ENCODE measurements at places on chromosomes 3 and 15.

GRCh38 chr15:79167776-79168175, 77.2 kb upstream of the RASGRF1 start:
- no peak for DNase-seq

GRCh38 chr15:28021281-28022039, 77.7 kb downstream of the OCA2 start:
- peak; percentile 10 for DNase-seq

GRCh38 chr3:23807424-23808015, 1.8 kb downstream of the UBE2E1 start:
- no peak for DNase-seq

DNA sequence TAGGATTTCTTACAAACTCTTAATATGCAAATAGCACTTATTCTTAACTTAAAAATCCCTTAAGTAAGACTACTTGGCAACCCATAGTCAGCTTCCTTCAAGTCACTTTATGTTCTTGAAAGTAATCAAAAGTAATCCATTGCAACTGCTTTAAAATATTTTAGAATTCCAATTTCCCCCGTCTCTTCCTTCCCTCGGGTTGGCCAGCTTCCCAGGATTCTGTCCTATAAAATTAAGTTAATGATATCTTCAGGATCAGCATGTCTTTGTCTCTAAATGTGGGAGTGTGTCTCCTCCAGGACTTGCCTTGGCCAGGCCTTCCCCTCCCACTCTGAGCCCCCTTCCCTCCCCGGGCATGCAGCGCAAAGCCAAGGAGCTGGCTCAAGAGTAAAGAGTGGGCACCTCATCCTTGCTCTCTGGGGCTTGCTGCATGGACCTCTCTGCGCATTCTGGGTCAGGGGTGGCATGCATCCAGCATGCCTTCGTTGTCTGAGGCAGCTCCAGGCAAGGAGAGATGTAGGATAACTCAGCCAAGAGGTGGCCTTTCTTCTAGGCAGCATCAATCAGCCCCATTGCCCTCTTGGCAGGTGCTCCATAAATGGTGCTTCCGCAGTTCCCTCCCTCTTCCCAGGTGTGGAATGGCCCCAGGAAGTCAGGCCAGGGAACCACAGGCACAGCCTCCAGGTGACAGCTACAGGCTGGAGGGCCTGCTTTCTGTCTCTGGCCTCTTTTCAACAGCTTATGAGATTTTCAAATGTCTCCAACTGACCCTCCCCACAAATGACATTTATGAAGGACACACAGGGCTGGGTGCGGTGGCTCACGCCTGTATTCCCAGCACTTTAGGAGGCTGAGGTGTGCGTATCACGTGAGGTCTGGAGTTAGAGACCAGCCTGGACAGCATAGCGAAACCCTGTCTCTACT, 108.7 kb upstream of the ALDH1A3 start:
- DNase-seq, result no peak

DNA sequence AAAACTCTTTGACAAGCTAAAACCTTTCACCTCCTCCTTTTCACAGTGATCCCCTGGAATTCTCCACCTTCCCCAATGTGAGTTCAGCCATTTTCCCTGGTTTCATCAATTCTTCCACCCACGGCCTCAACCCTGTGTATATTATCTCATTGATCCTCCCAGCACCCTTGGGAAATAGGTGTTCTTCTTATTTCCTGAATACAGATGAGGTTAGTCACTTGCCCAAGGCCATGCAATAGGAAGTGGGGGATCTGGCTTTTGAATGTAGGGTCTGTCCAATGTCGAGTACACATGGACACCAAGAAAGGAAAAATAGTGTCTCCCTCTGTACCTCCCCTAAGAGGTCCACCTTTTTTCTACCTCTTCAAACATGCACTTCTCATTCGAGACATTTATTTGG, 262.8 kb upstream of the ST8SIA2 start:
- DNase-seq, result no peak

DNA sequence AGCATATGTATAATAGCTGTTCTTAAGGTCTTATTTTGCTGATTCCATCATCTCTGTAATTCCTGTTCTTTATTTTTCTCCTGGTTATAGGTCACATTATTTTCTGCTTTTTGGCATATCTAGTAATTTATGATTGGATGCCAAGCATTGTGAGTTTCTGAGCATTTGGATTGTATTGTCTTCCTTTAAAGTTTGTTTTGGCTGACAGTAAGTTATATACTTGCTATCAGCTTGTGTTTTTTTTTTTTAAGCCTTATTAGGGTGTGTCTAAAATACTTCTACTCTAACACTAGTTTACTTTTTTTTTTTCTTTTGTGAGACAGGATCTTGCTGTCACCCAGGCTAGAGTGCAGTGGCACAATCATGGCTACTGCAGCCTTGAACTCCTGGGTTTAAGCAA, 10.1 kb downstream of the MKRN2 start:
- DNase-seq, result no peak

DNA sequence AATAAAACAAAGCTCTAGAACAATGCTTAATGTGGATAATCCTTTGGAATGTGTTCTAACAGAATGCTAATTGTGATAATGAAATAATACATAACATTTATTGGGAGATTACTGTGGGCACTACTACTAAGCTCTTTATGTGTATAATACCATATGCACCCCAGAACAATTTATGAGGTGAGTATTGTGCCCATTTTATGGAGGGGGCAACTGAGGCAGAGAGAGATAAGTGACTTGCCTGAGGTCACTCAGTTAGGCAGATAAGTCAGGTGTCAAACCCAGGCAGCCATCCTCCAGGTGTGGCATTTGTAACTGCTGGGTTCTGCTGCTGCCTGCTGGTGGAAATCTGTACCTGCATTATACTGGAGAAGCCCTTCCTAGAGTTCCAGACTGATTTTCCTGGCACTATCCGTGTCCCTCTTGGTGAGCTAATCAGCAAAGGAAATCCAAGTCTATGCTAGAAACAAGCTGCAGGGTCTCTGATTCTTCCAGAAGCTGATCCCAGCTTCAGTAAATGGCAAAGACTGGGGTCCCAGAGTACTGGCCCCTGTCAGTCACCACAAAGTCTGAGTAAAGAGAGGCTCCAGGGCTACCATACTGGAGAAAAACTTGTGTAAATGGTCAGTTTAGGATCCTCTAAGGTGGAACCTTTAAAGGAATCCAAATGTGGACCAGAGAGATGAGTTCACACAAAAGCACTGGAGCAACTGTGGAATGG, 22.6 kb upstream of the RBP1 start:
- DNase-seq, result no peak

- DNase-seq, result no peak
Observed at GRCh38 chr15:36878684-36879262, 221.6 kb downstream of the MEIS2 start.
